ENCODE measurements at places on chromosomes 4 and X.

- DNase-seq = no peak
Observed at GRCh38 chrX:153941336-153942252, 2.8 kb downstream of the RENBP start.

DNA sequence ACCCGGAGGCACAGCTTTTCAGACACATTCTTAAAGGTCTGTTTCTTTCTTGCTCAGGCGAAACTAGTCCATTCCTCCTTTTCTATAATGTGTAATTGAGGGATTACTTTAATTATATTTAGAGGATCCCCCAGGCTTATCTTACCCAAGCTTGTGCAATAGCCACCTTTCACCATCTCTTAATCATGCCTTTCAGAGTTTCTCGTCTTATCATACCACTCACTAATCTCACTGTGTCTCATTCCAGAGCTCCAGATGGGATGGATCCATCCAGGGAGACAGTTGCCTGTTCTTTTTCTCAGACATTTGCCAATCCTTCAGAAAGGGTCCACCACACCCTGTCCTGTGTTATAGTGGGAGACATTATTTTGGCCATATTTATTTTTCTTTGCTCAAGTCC, 12.5 kb downstream of the SPARCL1 start:
- DNase-seq = no peak

GRCh38 chrX:1248331-1249061, 20.1 kb upstream of the CSF2RA start:
- no peak for DNase-seq

- DNase-seq = no peak
Observed at GRCh38 chr4:151324752-151325110, 674 bp downstream of the SH3D19 start.

- DNase-seq = peak; percentile 9
Observed at GRCh38 chr4:2537011-2537830, 774 bp downstream of the FAM193A start.

- no peak for DNase-seq
Observed at GRCh38 chr4:140286456-140286855, 87.0 kb upstream of the SCOC start.

DNA sequence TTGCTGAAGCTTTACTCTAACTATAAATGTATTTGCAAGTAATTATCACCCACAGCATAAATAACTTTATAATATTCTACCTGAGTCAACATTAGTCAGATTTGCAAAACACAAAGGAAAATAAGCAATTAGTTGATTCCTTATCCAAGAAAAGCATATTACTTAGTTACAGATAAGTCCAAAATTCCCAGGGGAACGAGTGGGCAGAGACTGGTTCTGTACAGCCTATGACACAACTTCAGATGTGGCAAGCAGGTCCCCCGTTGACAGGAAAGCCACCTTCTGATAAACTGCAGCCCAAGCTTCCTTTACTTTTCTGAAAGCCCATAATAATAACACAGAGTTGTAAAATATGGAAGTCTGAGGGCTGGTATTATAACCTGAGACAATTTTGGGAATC, 62.4 kb upstream of the NDP start:
- no peak for DNase-seq

DNA sequence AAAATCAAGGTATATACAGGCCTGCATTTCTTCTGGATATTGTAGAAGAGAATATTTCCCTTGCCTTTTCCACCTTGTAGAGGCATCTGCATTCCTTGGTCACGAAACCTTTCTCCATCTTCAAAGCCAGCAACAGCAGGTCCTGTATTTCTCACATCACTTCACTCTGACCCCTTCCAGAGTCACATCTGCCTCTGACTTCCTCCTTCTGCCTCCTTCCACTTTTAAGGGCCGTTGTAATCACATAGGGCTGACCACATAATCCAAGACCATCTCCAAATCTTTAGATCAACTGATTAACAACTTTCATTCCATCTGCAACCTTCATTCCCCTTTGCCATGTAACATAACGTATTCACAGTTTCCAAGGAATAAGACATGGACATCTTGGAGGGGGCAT, 38.3 kb upstream of the NDP start:
- no peak for DNase-seq

DNA sequence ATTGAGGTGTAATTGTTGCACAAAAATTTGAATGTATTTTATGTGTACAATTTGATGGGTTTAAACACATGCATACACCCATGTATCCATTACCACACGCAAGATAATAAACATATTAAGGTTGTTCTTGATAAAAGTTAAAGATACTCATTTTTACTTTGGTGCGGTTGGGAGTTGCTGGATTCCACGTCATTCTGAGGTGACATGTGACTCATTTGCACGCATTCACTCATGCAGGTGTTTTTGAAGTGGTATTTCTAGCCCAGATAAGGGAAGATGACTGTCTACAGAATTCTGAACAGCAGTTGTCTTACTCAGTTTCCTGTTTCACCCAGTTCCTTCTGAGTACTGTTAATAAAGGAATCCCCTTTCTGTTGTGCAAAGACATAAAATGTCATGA, 142.0 kb downstream of the RTL3 start:
- no peak for DNase-seq

GRCh38 chr4:38967260-38968095, 64.7 kb downstream of the TMEM156 start:
- DNase-seq = no peak

GRCh38 chrX:101195442-101196173, 24.0 kb upstream of the DRP2 start:
- no peak for DNase-seq

GRCh38 chrX:16075087-16075486, 48.3 kb upstream of the GRPR start:
- DNase-seq = no peak

GRCh38 chrX:150676221-150676620, 17.0 kb upstream of the MTMR1 start:
- no peak for DNase-seq

DNA sequence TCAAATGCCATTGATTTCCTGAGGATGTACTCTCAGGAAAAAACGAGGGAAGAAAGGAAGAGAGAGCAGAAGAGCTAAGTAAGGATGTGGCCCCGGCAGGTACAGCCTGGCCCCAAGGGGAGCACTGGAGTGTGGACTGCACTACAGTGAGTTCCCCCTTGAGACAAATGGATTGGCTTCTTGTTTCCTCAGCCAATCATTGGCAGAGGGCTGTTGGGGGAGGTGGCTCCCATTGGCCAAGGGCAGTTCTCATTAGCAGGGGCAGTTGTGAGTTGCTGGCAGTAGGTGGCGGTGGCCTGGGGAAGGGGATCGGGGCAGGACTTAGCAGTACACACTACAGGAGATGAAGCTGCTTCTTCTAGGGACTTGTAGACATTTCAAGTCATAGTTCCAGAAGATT, 24.1 kb upstream of the OCIAD2 start:
- no peak for DNase-seq

DNA sequence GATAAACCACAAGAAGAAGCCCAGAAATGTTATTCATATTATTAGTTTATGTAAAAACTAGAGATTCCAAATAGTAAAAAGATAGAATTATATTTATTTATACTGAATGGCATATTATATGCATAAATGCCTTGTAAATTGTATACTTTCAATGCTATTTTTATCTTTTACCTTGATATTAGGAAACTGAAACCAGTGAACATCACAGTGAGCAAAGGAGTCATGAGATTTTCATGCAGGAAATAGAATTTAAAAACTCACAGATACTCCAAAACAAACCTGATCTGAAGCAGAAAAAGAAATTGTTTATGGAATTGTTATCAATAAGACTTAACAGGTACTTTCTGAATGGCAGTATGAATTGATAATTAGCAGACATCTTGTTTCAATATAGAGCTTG, 207.3 kb upstream of the CENPE start:
- no peak for DNase-seq

GRCh38 chrX:25872786-25873185, 265.4 kb upstream of the MAGEB18 start:
- DNase-seq = no peak

- DNase-seq = no peak
Observed at GRCh38 chrX:19758539-19758938, 128.9 kb downstream of the SH3KBP1 start.

GRCh38 chr4:152935143-152935542, 980 bp upstream of the FHDC1 start:
- DNase-seq = no peak

DNA sequence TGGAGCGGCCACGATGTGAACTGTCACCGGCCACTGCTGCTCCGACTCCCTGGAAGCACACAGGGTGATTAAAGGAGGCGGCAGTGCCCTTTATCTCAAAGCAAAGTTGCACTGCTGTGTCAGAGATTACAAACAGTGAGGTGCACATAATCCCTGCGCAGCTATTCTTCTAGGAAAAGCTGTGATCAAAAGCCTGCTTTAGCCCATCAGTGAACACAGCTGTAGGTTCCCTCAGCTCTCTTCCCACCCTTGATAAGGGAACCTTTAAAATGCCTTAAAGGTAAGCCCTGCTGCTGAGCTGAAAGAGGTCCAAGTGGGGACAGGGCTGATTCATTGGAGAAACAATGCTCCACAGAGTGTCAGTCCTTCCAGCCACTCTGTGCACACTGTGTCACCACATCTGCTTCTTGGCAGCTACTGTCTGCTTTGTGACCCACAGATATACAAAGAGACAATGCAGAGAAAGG, 127.6 kb downstream of the EIF4E start:
- DNase-seq = no peak

DNA sequence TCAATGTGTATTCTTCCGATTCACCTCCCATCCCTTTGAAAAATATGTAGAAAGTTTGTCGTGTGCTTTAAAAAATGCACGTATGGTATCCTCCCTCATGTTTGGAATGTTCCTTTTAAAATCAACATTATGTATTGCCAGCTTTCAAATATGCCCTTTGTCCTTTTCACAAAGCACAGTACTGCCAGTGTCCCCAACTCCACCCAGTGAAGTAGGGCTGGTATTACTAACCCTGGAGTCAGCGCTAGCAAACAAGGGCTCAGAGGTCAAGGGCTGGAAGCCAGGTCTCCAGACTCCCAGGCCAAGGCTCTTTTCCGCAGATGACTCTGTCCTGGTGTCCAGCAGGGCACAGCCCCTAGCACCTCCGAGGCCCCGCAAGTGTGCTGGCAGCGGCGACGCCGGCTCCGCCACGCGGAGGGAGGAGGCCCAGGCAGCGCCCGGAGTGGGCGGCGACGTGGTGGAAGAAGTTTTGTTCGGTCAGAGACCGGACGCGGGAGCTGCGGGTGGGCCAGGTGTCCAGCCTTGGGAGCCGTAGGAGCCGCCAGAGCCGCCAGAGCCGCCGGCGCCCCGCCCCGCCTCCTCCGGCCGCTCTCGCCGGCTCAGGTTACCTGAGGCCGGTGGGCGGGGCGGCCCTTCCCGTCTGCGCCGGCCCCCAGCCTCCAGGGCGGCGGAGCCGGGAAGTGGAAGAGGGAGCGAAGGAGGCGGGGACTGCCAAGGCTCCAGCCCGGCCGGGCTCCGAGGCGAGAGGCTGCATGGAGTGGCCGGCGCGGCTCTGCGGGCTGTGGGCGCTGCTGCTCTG, at the start of gene IL13RA1:
Gene IL13RA1, plus strand, starts transcription at position 720 of the 799 bp plus-strand sequence. Its CDS starts 33 bp downstream, at position 753.
- DNase-seq = no peak

DNA sequence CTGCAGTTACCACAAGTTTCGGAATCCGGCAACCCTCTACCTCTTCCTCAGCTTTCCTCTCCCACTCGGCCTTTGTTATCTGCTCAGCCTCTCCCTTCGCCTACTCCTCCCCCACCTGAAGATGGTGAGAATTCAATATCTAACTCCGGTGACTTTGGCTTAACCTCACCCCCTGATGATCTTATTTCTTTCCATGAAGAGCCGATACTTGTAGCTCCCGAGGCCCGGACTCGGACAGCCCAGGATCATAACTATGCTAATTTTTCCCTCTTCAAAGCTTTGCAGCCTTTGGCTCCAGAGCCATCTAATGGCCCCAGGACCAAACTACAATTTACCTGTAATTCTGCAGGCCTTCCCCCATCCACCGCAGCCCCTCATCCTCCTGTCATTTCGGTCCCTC, 32.0 kb upstream of the MGST2 start:
- DNase-seq = no peak

GRCh38 chr4:184259081-184259480, 41.4 kb upstream of the ENPP6 start:
- DNase-seq = no peak

GRCh38 chr4:38157592-38157991, 197.4 kb downstream of the PTTG2 start:
- no peak for DNase-seq

DNA sequence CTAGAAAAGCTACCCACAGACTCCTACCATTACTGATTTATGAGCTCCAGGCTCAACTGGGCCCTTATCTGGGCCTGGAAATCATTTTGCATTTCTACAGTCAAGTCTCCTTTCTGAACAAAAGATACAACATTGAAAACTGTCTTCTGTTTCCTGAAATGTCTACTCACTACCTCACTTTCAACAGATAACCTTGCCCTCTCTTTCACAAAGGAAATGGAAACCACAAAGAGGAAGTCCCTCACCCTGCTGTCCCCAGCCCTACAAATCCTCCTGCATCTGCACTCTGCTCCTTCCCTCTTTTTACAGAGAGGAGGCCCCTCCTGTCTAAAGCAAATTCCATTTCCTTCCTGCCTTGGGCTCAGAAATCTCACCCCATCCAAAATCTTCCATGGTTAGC, 24.8 kb upstream of the CYBB start:
- no peak for DNase-seq

DNA sequence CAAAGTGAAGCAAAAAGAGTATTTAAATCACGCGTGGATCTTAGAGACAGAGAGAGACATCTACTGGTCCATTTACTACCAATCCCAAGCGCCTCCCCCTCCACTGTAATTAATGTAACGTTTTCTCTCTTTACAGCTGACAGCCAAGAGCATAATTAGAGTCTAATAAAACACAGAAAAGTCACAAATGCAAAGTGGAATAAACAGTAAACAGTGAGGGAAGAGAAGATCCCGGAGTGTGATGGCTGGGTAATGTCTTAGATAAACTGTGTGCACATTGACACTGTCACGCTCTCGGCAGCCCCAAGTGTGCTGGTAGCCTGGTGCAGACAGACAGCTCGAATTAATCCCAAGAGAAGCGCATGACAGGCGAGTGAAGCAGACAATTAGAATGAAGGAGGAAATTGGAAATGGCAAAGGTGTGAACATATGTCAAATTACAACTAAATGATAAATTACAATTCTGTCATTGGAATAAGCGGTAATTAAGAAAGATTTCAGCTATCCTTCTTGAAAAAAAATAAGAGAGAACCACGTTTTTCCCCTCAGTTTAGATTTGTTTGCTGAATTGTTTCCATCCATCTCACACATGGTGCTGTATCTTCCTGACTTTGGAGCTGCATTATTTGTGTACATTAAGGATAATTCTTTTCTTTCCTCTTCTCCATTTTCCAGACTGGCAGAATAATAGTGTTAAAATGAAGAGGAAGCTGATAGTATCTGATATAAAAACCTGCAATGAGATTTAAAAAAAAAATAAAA, 100.1 kb downstream of the CXXC4 start:
- no peak for DNase-seq

DNA sequence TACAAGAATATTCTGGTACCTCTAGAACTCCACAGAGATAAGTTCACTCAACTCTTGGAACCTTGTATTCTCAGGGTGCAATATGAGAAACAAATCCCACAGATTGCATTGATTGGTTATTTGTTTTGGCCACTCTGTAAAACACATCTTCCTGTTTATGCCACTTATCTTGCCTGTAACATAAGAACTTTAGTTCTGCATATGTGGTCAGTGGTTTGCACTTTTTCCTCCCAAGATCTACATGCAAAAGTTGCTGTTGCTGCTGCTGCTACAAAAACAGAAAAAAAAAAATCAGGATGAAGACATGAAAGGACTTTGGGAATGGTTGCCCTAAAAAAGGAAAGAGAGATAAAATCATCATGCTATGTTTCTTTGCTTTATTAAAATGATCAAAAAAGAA, 9.6 kb downstream of the ODAPH start:
- no peak for DNase-seq
